ENCODE measurements at places on chromosomes 3 and 15. TPM values are rescaled to one million over a fixed set of nuclear protein-coding genes. Genes with fewer than 3 reads are reported as not detected.

CCDC14 gene
- 20.5 TPM for total RNA-seq

PLXND1 gene
- 89.1 TPM for total RNA-seq

PARP15 gene
- total RNA-seq: not detected

CEP19 gene
- total RNA-seq: 2.9 TPM

TRPM7 gene
- total RNA-seq: 20.2 TPM

CASR gene
- not detected for total RNA-seq

CCDC54 gene
- not detected for total RNA-seq

SRGAP3 gene
- 0.61 TPM for total RNA-seq

ITIH1 gene
- not detected for total RNA-seq

CEMIP gene
- 1.2 TPM for total RNA-seq

TNNC1 gene
- 1.2 TPM for total RNA-seq

SV2B gene
- total RNA-seq: 0.12 TPM

TTLL13 gene
- total RNA-seq: 0.14 TPM

IQCF5 gene
- total RNA-seq: not detected

SNTN gene
- not detected for total RNA-seq

EXD1 gene
- total RNA-seq: not detected

UROC1 gene
- total RNA-seq: not detected

C3orf22 gene
- not detected for total RNA-seq

CPA3 gene
- total RNA-seq: not detected

SLC9C1 gene
- total RNA-seq: not detected

ZIC1 gene
- total RNA-seq: not detected

RETNLB gene
- not detected for total RNA-seq

IL17RD gene
- 1.1 TPM for total RNA-seq

GREM1 gene
- total RNA-seq: 4.9 TPM

CAND2 gene
- 0.37 TPM for total RNA-seq

EBLN2 gene
- total RNA-seq: 0.43 TPM

RPLP1 gene
- 4,394 TPM for total RNA-seq

STARD5 gene
- total RNA-seq: 1.8 TPM

VEPH1 gene
- total RNA-seq: 0.70 TPM

MRAS gene
- total RNA-seq: 8.8 TPM

BFSP2 gene
- not detected for total RNA-seq

All from A549 treated with Hydrocortisone at 1 μM for 4 hours (cell line).